ENCODE measurements at places on chromosomes 12 and 14.

- DNase-seq, result no peak
These were observed 497.6 kb downstream of the RMST start for GRCh38 chr12:97960225-97960624.

DNA sequence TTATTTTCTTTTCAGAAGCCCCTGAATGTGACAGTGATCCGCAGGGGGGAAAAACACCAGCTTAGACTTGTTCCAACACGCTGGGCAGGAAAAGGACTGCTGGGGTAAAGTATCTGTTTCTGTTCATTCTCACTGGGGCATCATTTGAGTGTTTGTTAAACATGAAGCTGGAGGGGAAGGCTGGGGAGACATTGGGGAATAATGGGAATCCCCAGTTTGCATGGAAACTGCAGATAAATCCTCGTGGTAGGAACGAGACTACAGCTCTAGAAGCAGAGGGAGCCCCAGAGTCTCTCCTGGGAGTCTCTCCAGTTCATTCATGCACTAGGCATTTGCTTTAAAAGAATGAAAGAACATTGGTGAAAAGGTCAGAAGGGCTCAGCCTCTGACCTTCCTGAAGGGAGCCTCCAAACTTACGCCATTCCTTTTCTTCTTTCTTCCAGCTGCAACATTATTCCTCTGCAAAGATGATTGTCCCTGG lies 2.5 kb upstream of the CFAP251 start:
- no peak for DNase-seq

DNA sequence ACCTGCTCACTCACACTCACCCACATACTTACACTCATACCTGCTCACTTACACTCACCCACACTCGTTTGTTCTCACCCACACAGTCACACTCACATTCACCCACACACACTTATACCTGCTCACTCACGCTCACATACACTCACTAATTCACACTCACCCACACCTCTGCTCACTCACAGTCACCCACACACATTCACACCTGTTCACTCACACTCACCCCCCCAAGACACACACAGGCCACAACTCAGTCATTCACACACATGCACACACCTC lies 436.2 kb downstream of the BCL11B start:
- no peak for DNase-seq

DNA sequence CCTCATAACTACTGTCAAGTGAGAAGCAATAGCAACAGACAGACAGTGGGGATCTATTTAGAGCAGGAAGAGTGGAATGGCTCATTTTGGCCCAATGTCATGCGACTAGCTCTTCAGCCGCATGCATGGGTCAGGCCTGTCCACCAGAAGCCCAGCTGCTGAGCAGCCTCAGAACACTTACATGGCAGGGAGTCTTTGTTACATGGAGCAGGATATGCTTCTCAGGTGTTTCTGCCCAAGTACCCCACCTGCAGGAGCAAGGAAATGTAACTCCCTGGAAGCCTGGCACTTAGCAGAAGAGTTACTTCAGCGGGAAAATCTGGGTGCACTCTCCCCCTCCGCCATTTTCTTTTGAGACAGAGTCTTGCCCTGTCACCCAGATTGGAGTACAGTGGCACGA lies 73.5 kb upstream of the ARHGAP5 start:
- DNase-seq, result no peak

- no peak for DNase-seq
These were observed 162.7 kb downstream of the ETV6 start for GRCh38 chr12:11812241-11812585.

GRCh38 chr14:75268633-75269550 lies 9.7 kb upstream of the FOS start:
- no peak for DNase-seq

DNA sequence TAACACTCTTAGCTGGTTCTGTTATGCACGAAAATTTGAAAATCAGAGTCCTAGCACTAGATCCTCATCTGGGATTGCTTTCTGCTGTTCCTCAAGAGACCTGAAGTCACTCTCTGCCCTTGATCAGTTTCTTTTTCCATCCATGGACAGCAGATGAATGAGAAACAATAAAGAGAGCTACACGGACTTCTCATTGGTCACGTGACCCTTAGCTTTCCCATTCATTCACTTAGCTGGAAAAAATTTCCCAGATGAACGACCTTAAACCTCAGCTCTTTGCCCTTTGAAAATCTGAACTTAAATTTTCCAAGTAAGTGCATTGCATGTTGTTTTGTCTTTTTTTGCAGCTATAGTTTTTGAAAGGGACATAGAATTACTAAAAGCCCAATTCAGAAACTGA lies 27.2 kb upstream of the RGS6 start:
- DNase-seq, result no peak

- DNase-seq, result no peak
These were observed 135.3 kb downstream of the SMOC1 start for GRCh38 chr14:70014406-70015095.

Measured in activated CD4-positive, CD25-positive, alpha-beta regulatory T cell (primary cell).